ENCODE measurements at places on chromosomes 16 and 17.
A peak's percentile ranks its signal among the peaks of the same experiment; 100 is the strongest.

DNA sequence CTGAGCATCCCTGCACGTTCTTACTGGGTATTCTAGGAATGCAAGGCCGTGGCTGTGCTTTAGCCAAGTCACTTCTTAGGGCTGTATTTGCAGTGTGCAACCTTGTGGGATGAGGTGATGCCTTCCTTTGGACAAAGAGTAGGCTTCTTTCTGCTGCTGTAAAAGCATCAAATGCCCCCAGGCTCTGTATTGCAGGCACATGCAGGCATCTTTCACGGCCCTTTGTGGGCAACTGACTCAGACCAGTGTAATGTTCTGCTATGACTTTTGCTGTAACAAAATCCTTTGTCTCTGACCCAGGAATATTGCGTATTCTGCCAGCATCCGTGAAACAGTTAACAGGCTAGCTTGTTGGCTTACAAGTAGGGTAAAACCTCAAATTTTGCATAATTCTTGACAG lies 30.9 kb upstream of the GCSH start:
- no peak for DNase-seq

GRCh38 chr16:24360936-24361335 lies 104.8 kb downstream of the CACNG3 start:
- DNase-seq = no peak

GRCh38 chr16:23225634-23226033 lies 43.1 kb downstream of the SCNN1G start:
- DNase-seq = no peak

GRCh38 chr17:9162275-9162985 lies 141.1 kb downstream of the NTN1 start:
- no peak for DNase-seq

DNA sequence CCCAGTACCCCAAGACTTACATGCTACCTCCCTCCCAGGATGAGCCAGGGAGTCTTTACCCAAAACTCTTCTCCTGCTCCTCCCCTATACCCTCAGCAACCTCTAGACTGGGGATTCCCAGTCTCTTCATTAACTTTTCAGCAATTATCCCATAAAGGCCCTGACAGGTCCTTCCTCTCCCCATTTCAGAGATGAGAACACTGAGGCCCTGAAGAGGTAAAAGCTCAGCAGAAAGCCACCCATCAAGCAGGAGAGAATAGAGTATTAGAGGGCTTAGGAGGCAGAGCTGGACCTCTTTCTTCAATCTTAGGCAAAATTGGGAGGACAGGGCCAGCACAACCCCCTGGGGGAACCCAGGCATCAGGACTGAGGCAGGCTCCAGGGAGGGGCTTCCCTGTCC lies 5.9 kb upstream of the SP6 start:
- DNase-seq = no peak

- no peak for DNase-seq
Observed at GRCh38 chr17:68169840-68170239, 78.0 kb upstream of the AMZ2 start.

DNA sequence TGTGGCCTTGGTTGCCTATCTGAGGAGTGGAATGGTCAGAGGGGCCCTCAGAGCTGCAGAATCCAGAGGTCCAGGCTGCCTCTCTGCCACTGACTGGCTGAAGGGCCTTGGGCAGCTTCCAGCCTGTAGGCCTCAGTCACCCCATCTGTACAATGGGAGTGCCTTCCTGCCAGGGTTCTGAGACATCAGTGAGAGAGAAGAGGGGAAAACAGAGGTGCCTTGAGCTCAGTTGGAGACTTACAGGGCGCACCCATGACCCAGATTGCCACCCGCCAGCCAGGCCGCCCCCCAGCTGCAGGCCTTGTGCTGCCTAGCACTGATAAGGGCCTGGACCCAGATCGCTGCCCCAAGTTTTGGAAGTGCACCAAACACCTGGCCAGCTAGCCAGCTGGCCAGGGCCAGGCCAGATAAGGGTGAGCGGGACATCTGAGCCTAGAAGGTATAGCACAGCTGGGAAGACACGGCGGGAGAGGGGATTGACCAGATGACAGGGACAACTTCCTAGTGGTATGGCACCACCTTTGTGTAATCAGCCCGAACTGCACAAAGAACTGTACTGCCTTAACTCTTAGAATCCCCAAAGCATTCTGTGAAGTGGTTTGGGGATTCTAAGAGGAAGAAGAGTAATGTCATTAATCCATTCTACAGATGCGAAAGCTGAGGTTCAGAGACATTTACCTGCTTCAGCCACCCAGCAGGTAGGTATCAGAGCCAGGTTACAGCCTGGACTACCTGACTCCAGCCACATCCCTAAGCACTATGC lies 1.4 kb downstream of the SLC4A1 start:
- DNase-seq = no peak

DNA sequence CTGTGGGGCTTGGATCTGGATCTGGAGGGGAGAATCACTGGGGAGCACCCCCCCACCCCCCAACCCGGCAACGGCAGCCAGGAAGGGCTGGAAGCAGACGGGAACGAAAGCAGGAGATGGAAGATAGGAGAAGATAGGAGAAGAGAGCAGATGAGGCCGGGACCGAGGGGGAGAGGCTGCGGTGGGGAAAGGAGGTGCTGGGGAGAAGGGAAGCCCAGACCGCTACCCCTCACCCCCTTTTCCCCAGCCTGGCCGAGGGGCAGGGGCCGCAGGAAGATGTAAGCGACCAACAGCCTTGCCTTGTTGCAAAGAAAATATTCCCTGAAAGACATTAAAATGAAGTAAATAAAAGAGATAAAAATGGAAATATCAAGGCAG lies 26.8 kb upstream of the CBFA2T3 start:
- DNase-seq = no peak

- DNase-seq = no peak
Observed at GRCh38 chr16:50369133-50369804, 481 bp upstream of the BRD7 start.

- no peak for DNase-seq
Observed at GRCh38 chr16:67651847-67652246, 6.9 kb downstream of the CARMIL2 start.

DNA sequence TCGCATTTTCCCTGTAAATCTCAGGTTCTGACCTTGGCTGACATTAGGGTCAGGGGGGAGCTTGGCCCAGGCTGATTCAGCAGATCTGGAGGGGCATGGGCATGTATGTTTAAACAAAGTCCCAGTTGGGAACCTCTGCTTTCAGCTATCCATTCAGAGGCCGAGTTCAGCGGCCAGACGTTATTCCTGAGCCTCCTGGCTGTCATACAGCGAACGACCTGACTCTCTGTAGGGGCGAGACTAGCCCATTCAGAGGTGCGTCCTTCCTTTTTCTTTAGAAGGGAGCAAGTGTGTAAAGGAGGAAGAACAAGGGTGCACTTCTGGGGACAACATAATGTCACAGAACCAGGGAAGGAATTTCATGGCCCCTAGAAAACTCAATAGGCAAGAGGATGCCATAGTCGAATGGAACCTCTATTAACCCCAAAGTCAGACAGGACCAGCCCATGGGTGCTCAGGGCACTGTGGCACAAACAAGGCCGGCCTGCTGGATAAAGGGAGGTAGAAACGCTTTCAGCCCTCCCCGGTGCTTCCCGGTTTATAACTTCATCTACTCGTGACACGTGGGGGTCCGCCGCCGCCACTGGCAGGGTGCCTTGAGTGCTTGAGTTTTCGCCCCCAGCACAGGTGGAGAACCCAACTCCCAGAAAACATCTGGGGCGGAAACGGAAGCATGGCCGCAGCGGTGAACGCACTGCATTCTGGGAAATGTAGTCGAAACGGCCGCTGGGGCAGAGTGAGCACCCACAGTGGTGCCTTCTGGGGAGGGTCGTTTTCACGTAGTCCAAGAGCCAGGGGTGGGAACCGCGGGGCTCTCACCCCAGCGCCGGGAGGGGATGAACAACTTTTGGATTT lies 33.2 kb upstream of the PLCG2 start:
- DNase-seq = peak; percentile 72

GRCh38 chr16:22375117-22375962 lies 921 bp upstream of the CDR2 start:
- no peak for DNase-seq

DNA sequence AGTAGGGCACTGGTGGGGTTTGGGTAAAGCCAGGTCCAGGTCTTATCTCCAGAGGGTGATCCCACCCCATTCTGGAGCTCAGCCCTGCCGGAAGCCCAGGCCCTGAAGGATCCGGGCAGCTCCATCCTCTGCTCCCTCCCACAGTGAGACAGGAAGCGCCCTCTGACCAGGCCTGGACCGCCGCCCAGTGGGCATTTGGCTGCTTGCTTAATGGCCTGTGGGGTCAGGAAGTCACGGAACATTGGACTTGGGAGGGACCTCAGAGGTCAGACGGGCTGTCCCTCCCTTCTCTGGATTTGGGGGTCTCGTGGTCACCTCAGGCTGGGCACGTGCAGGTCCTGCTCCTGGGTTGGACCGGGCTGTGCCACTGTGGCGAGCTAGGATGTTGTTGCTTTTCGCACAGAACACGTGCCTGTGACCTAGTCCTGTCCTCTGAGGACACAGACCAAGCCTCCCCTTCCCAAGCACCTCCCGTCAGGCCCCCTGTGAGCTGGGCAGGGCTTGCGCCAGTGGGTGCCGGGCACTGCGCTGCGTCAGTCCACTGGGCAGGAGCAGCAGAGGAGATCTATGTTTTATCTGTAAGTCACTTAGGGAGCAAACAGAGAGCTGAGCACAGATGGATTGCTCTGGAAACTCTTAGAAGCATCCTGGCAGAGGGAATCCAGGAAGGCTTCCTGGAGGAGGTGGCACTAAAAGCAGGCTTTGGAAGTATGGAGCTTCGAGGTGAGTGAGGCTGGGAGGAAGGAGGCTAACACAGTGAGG lies 49.4 kb upstream of the GSE1 start:
- DNase-seq = no peak

- DNase-seq = no peak
Observed at GRCh38 chr17:31389657-31390381, 1.7 kb upstream of the RAB11FIP4 start.

DNA sequence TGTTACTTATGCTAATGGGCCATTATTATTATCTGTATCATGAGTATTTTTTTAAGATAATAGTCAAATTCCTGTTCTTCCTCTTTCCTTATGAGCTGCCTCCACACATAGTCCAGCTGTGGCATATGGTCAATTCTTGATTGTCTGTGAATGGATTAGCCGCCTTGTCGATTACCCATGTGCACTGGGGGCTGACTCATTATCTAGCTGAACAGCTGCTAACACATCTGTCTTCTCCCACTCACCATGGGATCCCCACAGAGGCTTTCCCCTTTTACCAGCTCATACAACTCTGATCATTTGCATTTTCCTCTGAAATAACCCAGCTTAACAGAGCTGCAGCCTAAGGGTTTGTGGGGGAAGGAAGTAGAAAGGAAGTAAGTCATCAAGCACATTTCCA lies 915.0 kb downstream of the CDH11 start:
- no peak for DNase-seq
